ENCODE measurements at places on chromosomes 3 and 15. TPM values are rescaled to one million over a fixed set of nuclear protein-coding genes. Genes with fewer than 3 reads are reported as not detected.

Gene C3orf85
- total RNA-seq, result not detected

Gene AGBL1
- total RNA-seq, result not detected

Gene CLRN1
- not detected for total RNA-seq

Gene FRMD4B
- total RNA-seq, result 11.9 TPM

DNA sequence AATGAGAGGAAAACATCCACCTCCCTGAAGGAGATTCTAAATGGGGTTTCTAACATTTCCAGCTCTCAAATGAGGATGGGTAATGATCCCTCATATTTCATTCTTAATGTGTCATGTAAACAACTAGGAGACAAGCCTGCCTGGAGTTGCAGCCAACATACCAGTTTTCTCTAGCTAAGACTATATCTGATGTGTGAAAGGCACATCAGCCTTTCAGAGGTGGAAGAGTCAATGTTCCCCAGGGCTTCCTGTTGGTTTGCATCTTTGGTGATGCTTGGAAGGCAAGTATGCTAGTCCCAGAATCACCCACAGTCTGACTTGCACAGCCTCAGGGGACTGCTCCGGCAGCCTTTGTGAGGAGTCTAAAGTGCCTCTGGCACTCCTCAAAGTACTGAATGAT, 921.2 kb downstream of the SQOR start:
- no peak overlapping the region for H3K27ac ChIP-seq
- H3K4me3 ChIP-seq, result no peak overlapping the region
- H3K4me1 ChIP-seq, result no peaks in the 10 kb centered on the region
- H3K36me3 ChIP-seq, result no peaks in the 10 kb centered on the region
- no peak for DNase-seq

- no peak overlapping the region for H3K27ac ChIP-seq
- H3K36me3 ChIP-seq, result no peaks in the 10 kb centered on the region
- peaks cover 6% of the 10 kb centered on the region for H3K27me3 ChIP-seq
Measured at GRCh38 chr3:56379723-56380287, 88.5 kb downstream of the ERC2 start.

DNA sequence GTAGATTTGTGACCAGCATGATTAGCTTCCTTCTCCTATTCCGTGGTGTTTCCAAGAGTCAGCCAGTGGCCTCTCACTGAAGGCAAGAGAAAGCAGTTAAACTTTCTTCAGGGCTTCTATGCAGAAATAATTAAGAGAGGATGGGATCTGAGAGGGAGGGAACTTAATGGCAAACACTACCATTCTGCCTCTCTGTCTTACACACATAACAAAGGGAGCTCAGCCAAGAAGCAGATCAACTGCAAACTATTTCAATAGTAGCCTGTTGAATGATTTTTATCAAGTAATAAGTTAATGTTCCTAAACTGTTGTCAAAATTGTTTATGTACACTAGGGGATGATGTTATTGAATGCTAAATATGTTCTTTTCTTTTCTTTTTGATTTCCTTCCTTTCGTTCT, 11.8 kb downstream of the OXSR1 start:
- H3K4me1 ChIP-seq, result peaks cover 45% of the 10 kb centered on the region
- no peaks in the 10 kb centered on the region for H3K27me3 ChIP-seq
- H3K36me3 ChIP-seq, result peaks cover 12% of the 10 kb centered on the region
- H3K4me3 ChIP-seq, result no peak overlapping the region
- no peak for DNase-seq

DNA sequence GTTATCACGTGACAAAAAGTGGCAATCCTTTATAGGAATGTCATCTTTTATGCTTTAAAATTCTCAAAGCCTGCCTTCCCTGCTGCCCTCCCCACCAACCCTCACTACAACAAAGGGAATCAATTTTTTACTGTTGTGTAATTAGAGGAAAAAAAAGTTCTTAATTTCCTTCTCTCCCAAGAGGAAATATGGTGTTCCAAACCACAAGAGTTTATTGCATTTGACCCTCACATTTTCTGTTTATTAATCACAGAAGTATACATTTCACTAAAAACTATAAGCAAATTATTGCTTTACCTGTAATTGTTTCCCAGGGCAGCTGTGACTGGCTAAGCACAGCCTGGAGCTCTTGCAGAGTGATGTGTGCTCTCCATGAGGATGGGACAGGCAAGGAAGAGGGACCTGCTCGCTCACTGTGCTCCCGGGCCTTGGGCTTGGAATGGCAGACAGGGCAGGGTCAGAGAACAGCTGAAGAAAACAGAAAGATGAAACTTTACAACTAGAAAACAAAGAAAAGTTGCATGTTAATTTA, 31.3 kb upstream of the ATP10A start:
- no peak overlapping the region for H3K27ac ChIP-seq
- no peaks in the 10 kb centered on the region for H3K4me1 ChIP-seq
- H3K36me3 ChIP-seq, result no peaks in the 10 kb centered on the region
- no peaks in the 10 kb centered on the region for H3K27me3 ChIP-seq
- no peak for DNase-seq

- H3K27me3 ChIP-seq, result peaks cover 1% of the 10 kb centered on the region
- H3K27ac ChIP-seq, result no peak overlapping the region
- H3K36me3 ChIP-seq, result no peaks in the 10 kb centered on the region
- no peaks in the 10 kb centered on the region for H3K4me1 ChIP-seq
Measured at GRCh38 chr3:102353148-102353547, 81.7 kb upstream of the ZPLD1 start.

DNA sequence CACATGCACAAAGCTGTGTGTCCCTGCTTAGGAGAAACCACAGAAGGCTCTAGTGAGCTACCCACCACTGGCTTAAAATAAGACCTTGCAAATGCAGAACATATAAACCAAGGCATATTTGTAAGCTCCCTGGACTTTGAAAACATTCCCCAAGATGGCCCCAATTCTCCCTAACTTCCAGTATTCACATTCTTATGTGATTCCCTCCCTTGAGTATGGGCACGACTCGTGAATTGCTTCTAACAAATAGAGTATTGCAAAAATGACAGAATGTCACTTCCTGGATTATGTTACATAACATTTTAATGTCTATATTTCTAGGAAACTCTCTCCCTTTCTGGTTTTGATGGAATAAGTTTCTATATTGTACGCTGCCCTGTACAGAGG, 131.8 kb upstream of the MCTP2 start:
- H3K36me3 ChIP-seq, result no peaks in the 10 kb centered on the region
- H3K4me3 ChIP-seq, result no peak overlapping the region

DNA sequence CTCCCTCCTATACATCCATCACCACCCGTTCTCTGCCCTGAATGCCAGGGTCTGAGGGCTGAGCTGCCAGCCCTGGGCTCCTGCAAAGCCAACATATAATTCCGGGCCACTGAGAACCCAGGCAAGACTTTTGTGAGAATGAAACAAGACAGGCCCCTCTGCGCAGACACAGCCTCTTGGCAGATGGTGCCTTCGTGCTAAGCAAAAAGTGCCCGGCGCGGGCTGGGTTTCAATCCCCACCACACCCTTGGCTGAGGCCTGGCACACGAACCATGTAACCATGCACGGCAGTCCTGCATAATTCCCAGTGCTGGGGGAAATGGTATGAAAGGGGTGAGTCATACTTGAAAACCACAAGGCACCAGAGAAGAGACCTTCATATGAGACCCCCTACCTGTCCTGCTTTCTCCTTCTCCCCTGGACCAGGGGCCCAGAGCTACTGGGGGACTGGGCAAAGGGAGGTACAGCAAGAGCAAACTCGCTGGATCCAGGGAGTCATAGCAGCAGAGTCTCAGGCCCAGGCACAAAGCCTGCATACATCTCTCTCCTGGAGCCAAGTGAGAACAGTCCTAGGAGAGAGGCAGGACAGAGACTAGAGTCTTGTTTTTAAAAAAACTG, 26.1 kb upstream of the LOXL1 start:
- H3K4me3 ChIP-seq, result no peak overlapping the region
- no peaks in the 10 kb centered on the region for H3K27me3 ChIP-seq
- no peaks in the 10 kb centered on the region for H3K4me1 ChIP-seq
- DNase-seq, result no peak
- no peak overlapping the region for H3K27ac ChIP-seq
